ENCODE measurements at places on chromosomes 11 and 22. TPM values are rescaled to one million over a fixed set of nuclear protein-coding genes. Genes with fewer than 3 reads are reported as not detected.

DNA sequence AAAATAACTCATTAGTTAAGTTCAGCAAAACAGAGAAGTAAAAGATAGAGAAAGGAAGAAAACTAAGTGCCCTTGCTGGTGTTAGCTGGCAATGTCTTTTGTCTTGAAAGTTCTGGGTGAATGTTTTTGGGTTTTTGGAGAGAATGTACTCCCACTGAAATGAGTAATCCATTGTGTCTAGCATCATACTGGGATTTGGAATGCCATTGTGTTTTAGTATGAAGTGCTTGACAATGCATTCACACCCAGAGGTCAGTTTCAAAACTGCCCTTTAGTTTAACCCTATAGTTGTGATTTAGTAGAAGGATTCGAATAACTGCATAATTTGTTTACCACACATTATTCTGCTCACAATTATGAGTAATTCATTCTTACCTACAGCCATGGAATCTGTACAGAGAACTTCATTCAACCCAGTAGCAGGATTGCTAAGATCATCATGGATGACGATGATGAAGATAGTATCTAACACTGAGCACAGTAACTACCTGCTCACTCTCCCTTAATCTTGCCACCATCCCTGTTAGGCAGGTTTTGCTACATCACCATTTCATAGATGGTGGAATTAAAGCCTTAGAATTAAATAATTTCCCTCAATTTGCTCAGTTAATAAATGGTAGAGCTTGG, 33.9 kb downstream of the MAML2 start:
- DNase-seq: no peak

DNA sequence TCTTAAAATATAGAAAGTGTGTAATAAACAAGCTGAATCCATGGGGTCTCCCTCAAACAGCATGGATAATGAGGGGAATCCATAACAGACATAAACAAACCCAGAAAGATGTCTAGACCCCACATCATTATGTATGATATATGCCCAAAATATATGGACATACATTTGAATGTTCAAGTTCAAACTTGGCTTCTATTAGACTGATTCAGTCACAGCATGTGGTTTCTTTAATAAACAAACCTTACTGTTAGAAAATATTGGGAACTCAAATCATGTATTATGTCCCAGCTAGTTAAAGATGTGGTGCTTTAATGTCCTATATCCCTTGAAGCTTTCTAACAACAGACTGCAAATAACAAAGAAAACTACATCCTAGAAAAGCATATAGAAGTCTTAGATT, 228.6 kb downstream of the SOX6 start:
- DNase-seq: no peak

DNA sequence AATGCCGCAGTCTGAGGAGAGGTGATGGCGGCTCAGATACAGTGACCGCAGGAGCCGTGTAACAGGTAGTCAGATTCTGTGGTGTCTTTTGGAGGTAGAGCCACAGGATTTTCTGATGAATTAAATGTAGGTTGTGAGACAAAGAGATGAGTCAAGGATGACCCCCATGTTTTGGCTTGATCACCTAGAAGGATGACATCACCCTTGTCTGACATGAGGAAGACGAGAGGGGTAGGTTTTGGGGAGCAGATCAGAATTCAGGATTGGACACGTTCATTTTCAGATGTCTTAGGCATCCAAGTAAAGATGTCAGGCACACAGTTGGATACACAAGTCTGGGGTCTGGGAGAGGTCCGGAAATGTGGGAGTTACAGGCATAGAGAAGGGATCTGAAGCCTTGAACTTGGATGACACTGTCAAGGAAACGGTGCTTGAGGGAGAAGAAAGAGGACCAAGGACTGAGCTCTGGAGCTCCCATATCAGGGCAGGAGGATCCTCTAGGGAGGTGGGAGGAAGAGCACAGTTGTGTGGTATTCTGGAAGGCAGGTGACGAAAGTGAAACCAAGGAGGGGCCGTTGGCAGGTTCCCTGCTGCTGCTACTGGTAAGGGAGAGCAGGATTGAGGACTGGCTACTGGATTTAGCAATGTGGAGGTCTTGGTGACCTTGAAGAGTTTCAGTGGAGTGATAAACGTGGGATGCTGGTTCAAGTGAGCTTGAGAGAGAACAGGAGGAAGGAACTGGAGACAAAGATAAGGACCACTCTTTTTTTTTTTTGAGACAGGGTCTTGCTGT, 12.6 kb upstream of the GDPD5 start:
- no peak for DNase-seq

DNA sequence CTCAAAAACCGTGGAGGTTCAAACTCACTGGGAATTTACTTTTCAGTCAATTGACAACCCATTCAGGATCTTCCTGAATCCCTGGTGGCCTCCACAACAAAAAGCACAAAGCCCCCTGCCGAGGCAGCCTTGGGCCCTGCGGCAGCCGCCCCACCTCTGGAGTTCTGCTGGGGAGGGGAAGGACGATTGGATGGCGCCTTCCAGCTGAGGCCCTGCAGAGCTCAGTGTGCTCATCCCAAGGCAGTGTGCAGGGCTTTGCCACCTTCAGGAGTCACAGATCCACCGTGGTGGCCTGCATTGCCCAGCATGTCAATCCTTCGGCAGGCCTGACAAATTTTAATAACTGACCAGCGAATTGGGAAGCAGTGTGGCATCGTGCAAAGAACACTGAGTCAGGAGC, 7.4 kb downstream of the ZFTA start:
- DNase-seq: no peak

- no peak for DNase-seq
These were observed 57.1 kb downstream of the QSER1 start for GRCh38 chr11:32949739-32950138.

SMIM35 gene
- total RNA-seq: not detected

GRCh38 chr22:25219948-25220442, 556 bp downstream of the CRYBB2 start:
- DNase-seq: no peak

DNA sequence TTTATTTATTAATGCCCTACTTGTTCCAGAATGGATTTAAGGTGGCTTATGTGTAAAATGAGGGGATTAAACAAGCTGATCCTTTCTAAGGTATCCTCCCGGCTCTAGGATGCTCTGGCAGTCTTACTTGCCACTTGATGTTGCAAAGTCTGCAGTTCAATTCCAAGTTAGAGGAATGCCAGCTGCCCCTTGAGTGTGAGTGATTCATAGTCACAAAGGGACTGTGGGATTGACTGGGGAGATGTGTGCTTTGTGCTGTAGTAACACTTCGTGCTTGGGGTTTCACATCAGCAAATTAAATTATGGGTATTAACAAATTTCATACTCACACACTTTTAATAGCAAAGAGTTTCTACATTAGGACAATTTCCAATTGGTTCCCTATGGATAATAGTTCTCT, 550.8 kb upstream of the CADM1 start:
- no peak for DNase-seq

DNA sequence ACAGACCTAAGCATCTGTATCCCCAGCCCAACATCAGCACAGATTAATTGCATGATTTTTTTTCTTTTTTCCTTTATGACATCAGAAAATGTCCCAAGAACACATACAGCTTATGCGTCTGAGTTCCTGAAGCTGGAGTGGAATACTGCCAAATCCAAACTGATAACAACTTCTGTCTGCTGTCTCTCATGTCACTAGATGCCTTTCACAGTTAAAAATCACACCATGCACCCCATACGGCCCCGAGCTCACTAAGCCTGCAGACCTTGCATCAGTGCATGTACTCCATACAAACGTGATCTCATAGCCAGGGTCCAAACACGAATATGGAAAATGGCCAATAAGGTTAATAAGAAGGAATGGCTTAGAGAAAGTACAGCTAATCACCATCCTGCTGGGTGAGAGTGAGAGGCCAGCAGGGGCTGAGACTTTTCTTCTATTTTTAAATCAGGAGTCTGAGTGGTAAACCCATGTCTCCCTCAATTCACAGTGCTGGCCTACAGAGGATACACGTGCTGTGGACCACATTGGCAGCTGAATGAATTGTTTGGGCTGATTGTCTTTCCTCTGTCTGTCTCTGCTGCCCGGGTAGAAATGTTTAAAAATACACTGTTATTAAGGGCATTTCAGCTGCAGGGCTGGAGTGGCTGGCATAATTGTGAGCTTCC, 350.6 kb upstream of the RAG2 start:
- no peak for DNase-seq

GRCh38 chr11:67033661-67034166, 10.8 kb downstream of the SYT12 start:
- no peak for DNase-seq

DNA sequence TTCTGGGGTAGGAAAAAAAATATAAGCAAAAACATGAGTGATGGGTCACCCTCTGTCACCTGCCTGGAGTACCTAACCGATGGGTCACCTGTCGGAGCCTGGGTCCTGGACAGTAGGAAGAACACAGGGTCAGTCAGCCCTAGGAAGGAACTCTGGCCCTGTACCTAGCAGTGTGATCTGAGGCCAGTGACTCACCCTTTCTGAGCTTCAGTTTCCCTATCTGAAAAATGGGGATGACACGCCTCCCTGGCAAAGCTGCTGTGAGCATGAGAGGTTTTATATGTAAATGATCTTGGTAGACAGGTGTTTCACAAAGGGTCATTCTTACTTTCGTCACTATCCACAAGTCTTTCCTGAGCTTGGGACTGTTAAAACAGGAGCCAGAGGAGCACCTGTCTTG, 182.0 kb downstream of the ST3GAL4 start:
- no peak for DNase-seq

DNA sequence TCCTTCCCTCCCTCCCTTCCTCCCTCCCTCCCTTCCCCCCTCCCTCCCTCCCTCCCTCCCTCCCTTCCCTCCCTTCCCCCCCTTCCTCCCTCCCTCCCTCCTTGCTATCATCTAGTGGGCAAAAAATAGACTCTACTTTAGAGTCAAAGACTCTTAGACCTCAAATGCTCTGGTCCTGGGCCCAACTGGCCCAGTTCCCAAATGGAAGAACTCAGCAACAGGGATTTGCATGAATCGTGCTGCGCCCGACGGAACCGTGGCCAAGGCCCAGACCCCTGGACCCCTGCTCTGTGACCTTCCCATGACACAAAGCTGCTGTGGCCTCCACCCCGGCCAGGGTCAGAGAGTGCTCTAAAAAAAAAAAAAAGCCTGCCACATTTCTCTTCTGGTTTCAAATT, 97.4 kb downstream of the WNT7B start:
- DNase-seq: peak; percentile 71

PTPRCAP gene
- 0.40 TPM for total RNA-seq

DNA sequence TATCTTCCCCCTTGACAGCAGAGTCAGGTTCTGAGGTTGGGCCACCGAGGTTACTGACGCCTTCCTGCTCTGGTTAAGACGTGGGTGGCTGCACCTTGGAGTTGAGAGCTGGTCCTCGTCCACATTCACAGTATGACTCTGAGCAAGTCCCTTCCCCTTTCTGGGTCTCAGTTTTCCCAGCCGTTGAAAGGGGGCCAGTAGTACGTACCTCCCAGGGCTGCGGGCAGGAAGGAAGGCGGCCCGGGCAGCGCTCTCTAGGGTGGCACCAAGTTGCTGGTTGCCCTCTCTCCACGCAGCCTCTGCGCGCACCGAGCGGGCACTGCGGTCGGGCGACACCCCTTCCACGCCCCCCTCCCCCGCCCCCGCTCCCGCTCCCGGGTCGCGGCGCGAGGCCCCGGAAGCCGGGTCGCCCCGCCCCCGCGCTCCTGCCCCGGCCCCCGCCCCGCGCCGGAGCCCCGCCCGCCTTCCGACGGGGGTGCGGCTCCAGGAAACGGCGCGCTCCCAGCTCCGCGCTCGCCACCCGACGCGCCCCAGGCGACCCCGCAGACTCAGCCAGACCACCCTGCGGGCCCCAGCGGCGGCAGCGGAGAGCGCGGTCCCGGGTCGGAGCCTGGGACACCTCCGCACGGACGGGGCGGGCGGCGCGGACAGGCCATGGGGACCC, at the start of gene EHBP1L1:
Gene EHBP1L1 (plus strand): TSS at position 486 of the 664 bp plus-strand sequence. CDS start 250 bp downstream, outside the sequence.
- DNase-seq: peak; percentile 91

DNA sequence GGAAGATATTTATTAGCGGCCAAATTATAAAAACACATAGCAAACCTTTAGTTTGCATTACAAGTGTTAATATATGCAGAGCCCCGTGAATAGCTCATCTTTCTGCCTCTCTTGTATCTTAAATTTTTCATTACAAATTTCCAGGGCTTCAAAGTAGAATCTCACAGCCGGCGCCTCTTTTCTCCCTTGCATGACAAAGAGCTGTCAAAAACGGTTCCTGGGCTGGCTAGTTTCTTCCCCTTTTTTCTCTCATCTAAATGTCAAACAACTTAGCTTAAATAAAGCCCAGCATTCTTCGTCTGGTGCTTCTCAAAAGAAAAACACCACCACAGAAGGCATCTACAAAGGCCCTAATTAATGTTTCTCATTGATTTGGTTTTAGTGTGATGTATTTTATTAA, 253.0 kb downstream of the INSC start:
- DNase-seq: no peak

DNA sequence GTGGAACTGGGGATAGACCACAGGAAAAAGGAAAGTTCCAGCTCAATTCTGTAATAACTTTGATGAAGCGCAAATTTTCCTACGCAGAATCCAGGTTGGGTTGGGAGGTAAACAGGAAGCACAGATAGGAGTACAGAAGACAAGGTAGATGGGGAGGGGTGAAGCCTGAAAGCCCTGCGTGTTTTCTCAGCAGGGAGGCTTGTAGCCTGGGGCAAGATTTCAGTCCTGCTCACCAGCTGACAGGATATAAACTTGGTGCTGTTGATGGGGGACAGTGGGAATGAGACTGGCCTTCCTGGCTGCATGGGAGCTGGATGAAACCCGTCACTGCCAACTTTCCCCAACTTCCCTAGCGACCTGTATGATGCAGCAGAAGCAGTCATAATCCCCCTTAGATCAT, 114.9 kb downstream of the ARHGAP32 start:
- no peak for DNase-seq

DNA sequence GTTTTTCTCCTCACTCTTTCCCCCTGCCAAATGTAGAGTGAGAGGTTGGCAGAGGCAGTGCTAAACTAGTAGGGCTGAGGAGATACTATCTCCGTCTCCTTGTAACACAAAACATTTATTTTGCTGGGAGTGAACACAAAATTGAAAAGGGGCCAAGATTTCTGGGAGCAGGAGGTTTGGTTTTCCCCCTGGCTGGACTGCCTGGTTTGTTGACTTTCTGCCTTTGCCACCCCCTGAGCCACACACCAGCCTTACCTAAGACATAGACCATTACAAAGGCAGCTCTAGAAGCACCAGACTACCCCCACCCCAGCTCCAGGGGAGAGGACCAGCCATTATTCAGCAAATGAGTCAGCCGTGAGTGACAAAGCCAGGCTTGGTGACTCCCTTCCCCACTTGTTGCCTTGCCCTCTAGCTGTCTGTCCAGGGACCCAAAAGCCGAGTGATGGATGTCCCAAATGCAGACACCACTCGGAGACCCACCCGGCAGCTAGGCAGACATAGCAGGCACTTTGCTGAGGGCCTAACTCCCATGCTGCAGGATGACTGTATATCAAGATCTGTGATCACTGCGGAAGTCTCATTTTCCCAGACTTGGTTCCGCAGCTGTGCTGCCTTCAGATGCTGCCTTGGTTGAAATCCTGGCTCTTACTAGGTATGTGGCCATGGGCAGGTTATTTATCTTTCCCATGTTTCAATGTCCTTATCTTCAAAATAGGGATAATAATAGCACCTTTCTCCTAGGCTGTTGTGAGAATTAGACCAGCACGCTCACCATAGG, 17.7 kb upstream of the CDON start:
- no peak for DNase-seq

All from cardiac septum (tissue), 1 donor.